ENCODE measurements at places on chromosomes 12 and 14.

- DNase-seq = no peak
These were observed 63.8 kb downstream of the IRF2BPL start for GRCh38 chr14:76964695-76965094.

- no peak for DNase-seq
These were observed 441.1 kb downstream of the BCAT1 start for GRCh38 chr12:24507827-24508226.

GRCh38 chr12:52347551-52348510 lies 19.4 kb downstream of the KRT85 start:
- DNase-seq = no peak

DNA sequence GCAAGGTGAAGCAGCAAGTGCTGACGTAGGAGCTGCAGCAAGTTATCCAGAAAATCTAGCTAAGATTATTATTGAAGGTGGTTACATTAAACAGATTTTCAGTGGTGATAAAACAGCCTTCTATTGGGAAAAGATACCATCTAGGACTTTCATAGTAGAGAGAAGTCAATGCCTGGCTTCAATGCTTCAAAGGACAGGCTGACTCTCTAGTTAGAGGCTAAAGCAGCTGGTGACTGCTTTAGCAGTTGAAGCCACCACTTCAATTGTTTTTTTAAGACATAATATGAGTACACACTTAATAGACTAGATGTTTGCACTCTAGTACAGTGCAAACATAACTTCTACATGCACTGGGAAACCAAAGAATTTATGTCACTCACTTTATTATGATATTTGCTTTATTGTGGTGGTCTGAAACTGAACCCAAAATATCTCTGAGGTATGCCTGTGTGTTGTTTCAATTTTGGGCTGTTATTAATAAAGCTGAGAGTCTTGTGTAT lies 1026.9 kb upstream of the FOXG1 start:
- DNase-seq = no peak

- DNase-seq = no peak
These were observed 84.2 kb downstream of the GCH1 start for GRCh38 chr14:54818201-54819133.

- DNase-seq = no peak
These were observed 61.6 kb upstream of the OR4E1 start for GRCh38 chr14:21735200-21735599.

DNA sequence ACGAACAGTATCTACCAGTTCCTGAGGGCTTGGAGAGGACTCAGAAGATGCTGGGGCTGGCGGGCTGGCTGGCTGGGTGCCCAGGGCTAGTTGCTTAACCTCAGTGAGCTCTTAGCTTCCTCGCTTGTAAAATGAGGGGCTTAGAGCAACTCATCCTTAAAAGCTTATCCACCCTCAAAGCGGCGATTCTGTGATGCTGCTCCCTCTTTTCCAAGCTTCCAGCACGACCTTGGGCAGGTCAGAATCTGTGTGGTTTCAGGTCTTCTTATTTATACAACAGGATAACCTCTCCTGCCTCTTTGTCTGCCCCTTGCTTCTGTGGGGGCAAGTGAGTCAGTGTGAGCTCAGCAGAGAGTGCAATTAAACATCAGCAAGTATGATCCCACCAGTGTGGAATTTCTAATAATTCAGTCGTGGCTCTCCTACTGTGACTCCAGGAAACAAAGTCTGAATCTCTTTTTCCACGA lies 281.8 kb downstream of the KSR2 start:
- no peak for DNase-seq

DNA sequence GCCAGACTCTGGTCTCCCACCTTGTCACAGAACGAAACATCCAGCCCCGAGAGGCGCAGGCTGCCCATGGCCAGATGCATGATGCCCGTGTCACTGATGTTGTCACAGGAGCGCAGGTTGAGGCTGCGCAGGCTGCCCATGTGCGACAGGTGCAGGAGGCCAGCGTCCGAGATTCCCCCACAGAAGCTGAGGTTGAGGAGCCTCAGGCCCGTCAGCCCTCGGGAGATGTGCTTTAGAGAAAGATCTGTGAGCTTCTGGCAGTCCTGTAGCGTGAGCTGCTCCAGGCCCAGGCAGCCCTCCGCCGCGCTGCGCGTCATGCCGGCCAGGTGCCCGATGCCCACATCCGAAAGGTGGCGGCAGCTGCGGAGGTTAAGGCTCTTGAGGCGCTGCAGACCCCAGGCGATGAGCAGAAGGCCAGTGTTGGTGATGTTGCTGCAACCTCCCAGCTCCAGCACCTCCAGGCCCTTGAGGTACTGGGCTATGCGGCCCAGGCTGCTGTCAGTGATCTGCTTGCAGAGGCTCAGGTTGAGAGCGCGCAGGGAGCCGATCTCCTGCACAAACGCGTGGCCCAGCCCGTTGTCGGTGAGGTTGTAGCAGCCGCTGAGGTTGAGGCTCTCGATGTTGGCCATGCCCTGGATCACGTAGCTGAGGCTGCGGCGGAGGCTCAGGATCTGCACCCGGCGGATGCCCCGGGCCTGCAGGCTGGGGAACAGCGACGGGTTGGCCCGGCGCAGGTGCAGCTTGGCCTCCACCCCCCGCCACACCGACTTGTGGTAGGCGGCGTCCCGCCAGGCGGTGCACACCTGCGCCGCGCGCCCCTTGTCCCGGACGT lies 991 bp downstream of the FBXL14 start:
- DNase-seq = no peak

DNA sequence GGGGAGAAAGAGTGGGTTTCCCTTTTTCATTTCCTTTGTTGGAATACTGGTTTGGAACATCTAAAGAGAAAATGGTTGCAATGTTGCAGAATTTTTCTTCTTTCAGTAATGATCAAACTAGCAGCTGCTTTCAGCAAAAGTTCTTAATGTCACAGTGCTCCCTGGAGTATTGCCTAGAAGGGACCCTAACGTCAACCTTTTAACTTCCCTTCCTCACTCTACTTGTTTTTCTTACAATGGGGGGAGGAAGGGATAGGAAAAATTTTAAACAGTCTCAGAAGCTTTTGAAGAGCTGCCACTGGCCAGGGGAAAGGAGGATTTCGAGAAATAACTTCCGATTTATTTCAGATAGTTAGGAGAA lies 521.8 kb downstream of the MED13L start:
- no peak for DNase-seq

DNA sequence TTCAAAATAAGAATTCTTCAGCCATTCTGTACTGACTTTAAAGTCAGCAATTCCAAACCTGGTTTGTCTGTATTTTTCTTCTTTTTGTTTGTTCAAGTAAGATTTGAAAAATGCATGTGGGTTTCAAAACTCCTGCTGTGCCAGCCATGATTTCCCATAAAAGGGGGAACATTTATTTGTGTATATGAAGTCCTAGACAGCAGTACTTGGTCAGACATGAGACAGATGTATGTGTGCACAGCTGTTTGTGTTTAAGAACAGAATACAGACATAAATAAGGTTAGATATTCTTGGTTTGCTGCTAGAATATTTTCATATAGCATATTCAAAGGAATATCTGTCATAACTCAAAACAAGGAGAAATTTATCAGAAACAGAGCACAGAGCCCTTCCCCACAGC lies 236.0 kb downstream of the ADAMTS20 start:
- no peak for DNase-seq

DNA sequence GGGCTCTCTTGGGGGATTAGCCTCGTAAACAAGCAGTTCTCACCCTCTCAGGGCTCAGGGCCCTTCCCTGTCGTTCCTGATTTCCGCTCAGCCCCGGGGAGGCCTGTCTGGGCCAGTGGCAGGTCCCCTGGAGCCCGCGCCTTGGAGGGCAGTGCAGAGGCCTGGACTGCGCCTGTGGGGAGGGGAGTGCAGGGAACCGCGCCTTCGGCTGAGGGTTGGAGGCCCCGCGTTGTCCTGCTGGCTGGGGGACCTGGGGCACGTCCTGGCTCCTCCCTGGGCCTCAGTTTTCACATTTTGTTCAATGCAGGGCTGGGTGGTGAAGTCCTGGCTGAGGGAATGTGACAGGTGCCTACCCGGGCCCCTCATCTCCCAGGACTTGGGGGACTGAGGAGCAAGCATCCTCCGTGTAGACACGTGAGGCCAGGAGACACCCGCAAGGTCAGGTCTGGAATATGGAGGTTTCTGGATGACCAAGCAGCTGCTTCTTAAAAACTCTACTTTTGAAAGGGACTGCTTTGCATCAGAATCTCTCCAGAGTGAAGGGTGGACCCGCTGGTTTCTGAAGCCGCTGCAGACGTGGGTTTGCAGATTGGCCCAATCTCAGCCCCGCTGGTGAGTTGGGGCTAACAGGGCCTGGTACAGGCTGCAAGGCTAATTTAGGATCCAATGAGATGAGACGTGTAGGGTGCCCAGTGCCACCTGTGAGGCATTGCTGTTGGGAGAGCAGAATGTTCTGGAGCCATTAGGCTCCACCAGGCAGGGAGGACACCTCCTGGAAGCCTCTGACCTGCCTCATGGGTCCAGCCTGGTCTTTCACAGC lies 80.2 kb downstream of the KIF26A start:
- DNase-seq = no peak

DNA sequence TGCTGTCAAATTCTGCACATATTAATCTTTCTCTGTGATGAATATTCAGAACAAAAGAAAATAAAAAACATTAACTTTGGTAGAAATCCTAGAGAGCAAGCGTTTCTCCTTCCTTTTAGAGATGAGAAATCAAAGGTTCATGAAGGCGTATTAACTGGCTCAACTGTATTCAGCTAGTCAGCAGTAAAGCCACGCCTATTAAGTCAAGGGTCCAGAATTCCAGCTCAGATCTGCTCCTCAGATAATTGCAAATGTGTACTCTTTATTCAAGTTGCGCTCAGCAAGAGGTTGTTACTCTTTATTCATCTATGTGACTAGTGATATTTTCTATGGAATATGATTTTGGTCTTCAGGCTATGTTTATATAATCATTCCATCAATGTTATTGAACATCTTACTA lies 13.1 kb upstream of the POC1B start:
- no peak for DNase-seq

- no peak for DNase-seq
These were observed 12.2 kb downstream of the KLC1 start for GRCh38 chr14:103641161-103641560.

GRCh38 chr12:3255057-3255456 lies 177.9 kb downstream of the TSPAN9 start:
- no peak for DNase-seq

DNA sequence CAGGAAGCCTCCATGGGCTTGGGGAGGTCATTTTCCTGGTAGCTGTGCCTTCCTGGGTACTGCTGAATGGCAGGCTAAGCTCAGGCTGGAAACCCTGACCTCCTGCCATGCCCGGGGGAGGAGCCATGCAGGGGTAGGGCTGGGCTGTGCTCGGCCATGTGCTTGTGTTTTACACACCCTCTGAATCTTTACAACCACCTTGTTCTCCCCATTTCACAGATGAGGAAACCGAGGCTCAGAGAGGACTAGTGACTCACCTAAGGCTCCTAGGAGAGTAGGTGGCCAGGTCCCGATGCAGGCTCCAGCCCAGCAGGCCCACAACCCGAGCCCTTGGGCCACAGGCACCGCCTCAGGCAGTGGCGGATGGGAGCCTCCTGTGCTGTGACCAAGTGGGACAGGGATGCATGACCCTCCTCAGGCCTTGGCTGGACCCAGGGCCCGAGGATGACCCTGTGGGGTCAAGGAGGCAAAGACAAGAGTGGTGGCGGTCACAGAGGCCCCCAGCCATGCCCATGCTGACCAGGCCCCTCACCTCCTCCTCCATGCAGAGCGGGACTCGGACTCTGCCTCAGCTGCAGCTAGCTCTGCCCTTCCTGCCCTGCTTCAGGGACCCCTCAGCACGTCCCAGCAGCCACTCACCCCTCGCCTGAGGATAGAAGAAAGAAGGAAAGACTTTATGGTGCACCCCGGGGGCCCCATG lies 136.1 kb downstream of the CALM1 start:
- no peak for DNase-seq

- DNase-seq = no peak
These were observed 160.1 kb downstream of the NUAK1 start for GRCh38 chr12:105978686-105979085.

DNA sequence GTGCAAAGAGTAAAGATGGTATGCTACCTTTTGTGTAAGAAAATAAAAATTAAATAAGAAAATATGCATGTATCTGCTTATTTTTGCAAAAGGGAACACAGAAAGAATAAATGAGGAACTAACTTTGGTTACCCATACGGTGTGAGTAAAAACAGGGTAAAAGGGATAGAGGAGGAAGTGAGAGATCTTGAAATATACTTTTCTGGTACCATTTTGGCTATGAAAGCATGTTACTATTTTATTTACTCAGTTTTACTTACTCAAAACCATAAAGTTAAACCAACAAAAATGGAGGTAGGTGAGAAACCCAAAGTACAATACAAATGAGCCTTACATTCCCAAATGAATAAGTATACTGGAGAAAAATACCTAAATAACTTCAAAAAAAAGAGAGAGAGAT lies 122.0 kb upstream of the EGLN3 start:
- DNase-seq = no peak

DNA sequence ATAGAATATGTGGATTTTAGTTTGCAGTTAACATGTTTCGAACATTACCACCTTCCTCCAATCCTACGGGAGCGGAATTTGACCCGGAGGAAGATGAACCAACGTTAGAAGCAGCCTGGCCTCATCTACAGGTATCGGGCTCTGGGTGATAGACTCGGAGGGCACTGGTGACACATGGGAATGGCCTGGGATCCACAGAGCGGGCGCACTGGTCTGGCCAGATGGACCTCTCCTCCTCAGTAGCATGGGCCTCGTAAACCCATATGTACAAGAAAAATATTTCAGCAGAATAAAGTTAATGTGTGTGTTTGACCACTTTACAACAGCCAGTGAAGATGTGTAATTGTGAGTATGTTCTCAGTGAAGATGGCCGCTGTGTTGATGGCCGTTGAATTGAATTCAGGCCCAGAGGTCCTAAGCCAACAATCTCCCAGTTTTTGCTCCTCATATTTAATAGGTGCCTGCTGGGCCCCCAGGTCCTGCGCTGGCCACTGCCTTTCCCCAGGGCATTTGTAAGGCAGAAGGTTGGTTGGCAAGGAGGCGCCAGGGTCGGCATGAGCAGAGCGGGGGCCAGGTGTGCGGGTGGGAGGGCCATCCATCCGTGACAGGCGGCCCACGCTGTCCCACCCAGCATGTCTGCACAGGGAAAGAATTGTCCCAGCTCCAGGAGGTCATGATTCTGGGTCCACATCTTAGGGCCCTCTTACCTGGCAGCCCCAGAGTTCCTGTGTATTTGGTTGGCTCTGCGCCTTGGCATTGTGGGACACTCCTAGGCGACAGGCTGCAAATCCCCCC lies 82.0 kb upstream of the DYNC1H1 start:
- DNase-seq = no peak

Measured in activated B cell treated with CpG ODN at 0.5 μM for 24 hours (primary cell).